ENCODE measurements at places on chromosomes 4 and X.

GRCh38 chr4:152727784-152728183 is 48.0 kb upstream of the TMEM154 start:
- DNase-seq = no peak

GRCh38 chrX:48461830-48462229 is 8.2 kb downstream of the SLC38A5 start:
- DNase-seq = no peak

DNA sequence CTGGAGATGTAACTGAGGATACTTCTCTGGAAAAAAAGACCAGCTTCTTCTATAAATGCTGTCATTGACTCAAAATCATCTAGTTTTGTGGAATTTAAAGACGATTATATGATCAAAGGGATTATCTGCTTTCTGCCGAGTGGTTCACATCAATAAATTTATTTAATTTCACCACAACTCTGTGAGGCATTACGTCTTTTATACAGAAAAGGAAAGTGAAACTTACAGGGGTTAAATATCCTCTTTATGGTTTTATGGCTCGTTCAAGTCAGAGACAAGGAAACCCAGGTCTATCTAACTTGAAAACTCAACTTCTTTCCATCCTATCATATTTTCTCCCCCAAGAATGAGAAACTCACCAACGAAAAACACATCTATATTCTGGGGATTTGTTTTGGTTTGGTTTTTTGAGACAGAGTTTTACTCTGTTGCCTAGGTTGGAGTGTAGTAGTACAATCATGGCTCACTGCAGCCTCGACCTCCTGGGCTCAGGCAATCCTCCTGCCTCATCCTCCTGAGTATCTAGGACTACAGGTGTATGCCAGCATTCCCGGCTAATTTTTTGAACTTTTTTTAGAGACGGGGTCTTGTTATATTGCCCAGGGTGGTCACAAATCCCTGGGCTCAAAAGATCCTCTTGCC is 377.9 kb upstream of the EMCN start:
- DNase-seq = no peak

DNA sequence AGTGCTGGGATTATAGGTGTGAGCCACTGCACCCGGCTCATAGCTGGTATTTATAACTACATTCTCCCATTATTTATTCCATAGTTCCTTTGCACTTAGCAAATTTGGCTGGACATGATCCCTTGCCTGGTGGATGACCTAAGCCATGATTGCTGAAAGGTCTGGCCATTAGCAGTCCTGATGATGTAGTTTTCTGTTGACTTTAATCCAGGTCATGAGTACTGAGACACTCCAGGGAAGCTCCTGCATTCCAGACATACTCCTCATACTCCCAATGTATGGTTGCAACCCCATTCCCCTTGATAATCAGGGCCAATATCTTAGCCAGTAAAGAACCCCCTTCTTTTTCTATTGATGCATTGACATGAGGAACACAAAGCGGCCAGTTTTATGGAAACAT is 24.4 kb upstream of the MGST2 start:
- DNase-seq = no peak

DNA sequence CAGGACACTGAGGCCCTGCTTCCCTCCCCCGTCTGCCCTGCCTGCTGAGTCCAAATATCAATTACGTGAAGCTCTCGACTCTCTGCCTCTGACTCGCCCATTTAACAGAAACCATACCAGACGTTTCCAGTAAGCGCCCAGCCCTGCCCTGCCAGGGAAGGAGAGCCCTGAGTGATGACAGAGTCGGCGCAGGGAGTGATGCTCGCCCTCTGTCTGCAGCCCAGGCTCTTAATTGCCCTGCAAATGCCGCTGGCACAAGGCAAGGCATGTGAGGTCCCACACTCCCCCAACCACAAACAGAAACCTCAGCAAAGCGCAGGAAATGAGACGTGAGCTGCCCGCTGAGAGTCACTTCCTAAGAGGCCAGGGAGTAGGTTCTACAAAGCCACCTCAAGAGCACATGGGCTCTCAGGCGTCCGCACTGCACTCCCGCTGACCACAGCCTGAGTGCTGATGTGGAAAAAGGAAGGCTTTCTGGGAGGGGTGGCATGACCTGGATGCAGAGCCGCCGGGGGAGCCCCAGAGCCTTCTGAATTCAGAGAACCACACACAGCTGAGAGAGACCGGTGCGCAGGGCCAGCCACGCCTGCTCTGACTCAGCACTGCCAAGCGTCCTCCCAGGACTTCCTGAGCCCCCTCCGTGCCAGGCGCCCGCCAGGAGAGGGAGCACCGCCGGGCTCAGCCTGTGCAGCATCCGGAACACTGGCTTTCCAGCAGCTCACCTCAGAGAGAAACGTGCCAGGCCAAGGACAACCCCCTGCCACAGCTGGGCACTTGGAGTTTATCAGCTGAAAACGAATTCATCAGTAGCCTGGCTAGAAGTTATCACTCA is 5.3 kb downstream of the ZFYVE28 start:
- peak; percentile 80 for DNase-seq

- DNase-seq = no peak
Observed at GRCh38 chrX:19072372-19072771, 49.9 kb downstream of the ADGRG2 start.

- DNase-seq = no peak
Observed at GRCh38 chr4:73596001-73596400, 24.2 kb downstream of the RASSF6 start.

DNA sequence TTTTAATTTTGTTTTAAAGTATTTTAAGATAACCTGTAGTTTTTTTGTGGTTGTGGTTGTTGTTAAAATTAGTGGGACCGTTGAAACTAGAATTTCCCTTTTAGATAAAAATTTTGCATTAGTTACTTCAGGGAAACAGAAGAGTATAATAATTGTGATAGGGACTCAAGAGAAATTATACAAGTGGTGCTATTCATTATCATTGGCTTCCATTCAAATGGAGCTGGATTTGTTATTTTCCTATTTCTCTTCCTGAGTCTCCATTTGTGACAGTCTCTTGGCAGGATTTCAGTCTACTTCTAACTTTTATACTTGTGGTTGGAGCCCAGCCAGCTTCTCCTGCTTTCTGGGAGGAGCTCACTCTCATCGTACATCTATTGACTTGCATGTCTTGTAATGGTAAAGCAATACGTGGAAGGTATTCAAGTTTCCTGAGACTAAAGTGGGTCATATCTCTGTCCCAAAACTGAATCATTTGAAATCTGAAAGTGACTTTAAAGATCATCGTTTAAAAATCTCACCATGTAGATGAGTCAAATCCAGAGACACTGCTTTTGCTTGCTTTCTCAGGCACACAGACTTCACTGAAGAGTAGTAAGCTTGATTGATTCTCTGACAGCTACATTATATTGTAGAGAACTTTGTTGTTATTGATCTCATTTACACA is 155.8 kb downstream of the RPA4 start:
- no peak for DNase-seq

DNA sequence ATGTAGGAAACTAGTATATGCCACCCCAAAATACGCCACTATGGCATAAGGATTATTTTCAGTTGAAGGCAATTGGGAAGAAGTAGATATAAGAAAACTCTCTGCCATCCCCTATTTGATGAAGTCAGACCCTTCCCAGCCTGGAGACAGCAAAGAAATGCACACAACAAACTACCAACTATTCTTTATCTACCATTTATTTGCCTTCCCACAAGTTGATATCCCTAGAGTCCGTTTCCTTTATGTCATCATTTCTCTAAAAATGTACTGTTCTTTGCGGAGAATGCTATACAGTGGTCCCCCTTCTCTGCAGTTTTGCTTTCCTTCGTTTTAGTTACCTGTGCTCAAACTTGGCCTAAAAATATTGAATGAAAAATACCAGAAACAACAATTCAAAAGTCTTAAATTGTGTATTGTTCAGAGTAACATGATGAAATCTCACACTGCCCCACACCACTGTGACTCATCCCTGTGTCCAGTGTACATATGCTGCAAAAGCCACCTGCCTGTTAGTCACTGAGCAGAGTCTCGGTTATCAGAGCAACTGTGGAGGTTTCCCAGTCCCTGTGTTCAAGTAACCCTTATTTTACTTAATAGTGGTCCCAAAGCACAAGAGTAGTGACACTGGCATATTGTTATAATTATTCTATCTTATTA is 152.3 kb downstream of the WDFY3 start:
- DNase-seq = no peak

DNA sequence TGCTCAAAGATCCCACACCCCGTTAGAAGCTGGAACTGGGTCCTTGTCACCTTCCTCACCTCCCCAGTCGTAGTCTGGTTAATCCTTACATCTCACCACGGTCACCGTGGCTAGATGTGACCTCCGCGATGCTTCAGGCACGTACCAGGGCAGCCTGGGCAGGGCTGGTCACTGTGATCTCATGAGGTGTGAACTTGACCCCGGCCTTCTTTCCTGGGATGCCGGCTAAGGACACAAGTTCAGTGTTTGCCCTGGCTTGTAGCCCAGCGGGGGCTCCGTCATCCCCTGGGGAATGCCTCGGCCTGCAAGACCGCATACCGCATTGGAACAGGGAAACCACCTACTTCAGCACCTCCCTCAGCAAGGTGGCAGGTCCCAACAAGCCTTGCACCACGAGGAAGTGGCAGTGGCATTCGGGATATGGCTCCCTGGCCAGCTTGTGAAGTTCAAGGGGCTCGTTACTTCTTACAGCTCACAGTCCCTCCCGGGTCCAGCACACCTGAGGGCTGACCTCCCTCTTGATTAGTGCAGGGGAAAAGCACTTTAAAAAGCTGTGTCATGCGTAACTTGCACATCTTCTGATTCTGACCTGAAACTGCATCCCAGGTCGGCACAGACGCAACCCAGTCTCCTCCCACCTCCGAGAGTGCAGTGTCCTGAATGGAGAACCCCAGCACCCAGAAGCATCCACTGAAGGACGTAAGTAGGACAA is 25.9 kb downstream of the NOP14 start:
- no peak for DNase-seq

DNA sequence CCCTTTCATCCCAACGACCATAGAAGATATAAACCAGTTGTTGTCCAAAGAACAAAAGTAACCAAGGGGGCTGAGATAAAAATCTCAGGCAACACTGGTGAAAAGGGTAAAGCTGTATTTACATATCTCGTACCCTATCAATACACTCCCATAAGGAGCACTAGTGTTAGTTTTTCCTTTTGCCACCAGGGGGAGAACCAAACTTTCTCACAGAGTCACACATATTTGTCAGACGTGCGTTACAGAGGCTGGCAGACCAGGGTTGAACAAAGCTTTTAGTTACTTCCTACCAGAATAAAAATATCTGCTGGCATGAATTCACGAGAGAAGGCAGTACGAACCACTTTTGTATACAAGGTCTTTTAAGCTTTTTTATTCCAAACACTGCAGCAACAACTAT is 88.3 kb downstream of the AMELX start:
- DNase-seq = no peak

DNA sequence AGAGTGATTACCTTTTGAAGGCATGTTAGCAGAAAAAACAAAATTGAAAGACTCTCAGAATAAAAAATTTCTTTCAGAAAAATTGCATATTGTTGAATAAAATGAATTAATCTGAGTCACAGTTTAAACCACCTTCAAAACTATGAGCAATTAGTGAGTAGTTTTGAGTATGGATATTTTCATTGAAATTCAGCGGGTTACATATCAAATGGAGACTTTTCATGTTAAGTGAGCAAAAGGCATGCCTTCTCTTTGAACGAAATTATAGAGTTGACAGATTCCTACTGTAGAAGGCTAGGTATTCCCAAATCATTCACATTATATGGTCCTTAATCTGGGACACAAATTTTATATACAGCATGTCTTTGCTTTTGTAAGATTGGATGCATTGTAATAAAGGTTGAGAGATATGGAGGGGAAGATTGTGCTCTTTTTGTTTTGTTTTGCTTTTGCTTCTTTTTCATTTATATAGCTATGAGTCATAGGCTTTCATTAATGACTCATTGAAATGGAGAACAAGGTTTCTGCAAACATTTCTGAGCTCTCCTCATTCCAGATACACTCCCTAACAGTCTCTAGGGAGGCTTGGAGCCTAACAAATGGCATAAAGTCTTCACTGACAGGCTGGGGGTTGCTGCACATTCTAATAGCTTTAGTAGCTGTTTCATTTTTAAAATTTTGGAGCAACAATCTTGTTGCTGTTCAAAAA is 21.6 kb downstream of the PCDH18 start:
- DNase-seq = no peak

DNA sequence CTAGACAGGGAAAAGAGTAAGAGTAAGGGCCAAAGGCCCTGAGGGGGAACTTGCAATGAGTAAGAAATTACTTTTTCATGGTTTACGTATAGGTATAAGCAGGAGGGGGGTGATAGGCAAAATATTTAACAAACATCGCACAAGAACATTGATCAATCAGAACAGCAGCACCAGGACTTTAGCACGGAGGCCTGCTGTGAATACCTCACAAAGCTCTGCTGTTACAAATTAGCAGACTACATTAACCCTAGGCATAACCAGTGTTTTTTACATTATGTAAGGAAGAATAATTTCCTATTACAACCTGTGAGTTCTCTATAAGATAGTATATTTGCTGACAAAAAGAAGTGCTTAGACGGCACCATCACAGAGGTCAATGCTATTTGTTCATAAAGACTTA is 44.9 kb downstream of the PPARGC1A start:
- no peak for DNase-seq

GRCh38 chrX:71533851-71534561 is 1.1 kb downstream of the OGT start:
- DNase-seq = no peak

DNA sequence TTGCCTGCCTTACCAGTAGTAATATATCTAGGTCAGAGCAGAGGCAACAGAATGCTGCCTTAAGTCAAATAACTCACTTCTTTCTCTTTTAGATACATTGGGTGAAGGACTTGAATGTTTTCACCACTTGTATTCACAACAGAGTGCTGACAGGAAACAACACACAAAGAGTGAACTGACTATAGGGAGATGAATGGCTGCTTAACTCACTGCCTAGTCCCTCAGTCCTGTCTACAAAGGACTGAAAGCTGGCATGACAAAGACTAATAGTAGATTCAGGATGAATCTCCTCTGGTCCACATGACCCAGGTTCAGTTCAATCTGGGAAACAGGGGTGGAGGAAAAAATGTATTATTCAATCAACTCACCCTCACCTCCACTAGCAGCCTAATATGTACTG is 134.2 kb downstream of the GALNTL6 start:
- DNase-seq = no peak

DNA sequence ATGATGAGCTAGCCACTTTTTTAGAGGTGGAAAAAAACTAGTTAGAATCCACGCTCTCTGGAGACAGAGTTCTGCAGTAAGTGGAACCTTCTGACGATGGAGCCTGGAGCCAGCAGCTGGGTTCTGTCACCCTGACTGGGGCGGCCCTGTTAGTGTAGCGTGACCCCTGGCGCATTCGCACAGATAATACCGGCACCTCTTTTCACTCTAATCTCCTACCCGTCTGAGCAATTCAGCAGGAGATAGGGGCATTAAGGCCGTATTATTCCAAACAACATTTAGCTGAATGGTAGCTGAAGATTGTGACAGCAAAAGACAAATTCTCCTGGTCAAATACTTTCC is 292.6 kb downstream of the FBXO8 start:
- no peak for DNase-seq

- no peak for DNase-seq
Observed at GRCh38 chrX:66110112-66110511, 53.9 kb upstream of the HEPH start.

- DNase-seq = no peak
Observed at GRCh38 chrX:126164226-126164625, 1.9 kb downstream of the DCAF12L2 start.

GRCh38 chrX:133575501-133576136 is 160.3 kb upstream of the GPC4 start:
- DNase-seq = no peak

GRCh38 chr4:727576-727975 is 21.9 kb downstream of the PCGF3 start:
- no peak for DNase-seq
